ENCODE measurements at places on chromosomes 2 and 18.

DNA sequence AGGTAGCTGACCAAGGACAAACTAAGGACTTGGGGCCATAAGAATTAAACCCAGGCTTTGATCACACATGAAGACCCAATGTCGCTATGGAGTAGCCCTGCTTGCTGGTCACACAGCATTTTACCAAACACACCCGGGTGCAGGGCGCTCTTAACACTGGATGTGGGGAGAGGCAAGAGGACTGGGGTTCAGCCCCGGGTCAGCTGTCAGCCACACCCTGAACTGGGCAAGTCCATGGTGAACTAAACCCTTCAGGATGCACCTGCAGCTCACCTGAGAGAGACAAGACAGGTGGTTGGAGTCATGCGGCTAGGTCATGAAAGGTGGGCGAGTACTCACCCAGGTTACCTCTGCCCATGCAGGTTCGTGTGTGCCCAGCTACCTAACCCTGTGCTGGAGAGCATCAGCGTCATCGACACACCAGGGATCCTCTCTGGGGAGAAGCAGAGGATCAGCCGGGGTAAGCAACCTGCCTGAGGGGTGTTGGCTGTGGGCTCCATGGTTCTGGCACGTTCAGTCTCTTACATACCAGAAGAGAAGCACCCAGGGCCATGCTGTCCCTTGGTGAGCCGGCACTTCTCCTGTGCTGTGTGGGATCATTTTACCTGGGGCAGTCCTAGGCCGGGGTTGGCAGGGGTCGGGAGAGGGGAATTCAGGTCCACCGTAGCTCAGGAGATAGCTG, 15.2 kb downstream of the EHD3 start:
- no peak for DNase-seq

DNA sequence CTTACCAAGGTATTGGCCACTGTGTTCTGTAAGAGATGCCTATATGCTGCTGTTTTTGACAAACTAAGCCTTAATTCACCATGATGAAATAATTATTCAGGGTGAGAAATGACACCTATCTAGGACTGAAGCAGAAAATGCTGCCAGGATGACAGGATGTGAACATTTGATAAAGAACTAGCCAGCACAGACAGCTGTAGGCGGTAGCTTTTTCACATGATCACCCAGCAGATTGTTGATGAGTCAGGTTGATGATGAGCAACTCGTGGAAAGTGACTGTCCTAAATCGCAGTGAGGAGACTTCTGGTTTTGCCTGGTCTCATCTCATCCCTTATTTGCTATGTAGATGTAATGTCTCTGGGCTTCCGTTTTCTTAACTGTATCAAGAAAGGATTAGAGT, 144.1 kb downstream of the PRPF40A start:
- peak; percentile 99 for DNase-seq

DNA sequence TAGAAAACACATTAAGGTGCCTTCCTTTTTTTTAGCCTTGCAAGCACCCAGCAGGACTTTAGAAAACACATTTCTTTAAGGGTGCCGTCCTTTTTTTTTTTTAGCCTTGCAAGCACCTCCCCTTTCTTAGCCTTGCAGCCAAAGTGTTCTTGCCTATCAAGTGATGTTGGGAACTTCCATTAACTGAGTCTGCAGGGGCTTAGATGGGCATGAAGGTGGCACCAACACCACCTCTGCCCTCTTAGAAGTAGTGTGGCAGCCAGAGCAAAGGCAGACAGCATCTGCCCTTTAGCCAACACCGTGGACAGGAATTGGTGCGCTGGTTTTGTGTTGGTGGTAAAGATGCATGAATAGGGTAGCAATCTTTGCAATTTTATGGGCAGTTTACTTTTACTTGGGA, 211.6 kb upstream of the SP5 start:
- no peak for DNase-seq

DNA sequence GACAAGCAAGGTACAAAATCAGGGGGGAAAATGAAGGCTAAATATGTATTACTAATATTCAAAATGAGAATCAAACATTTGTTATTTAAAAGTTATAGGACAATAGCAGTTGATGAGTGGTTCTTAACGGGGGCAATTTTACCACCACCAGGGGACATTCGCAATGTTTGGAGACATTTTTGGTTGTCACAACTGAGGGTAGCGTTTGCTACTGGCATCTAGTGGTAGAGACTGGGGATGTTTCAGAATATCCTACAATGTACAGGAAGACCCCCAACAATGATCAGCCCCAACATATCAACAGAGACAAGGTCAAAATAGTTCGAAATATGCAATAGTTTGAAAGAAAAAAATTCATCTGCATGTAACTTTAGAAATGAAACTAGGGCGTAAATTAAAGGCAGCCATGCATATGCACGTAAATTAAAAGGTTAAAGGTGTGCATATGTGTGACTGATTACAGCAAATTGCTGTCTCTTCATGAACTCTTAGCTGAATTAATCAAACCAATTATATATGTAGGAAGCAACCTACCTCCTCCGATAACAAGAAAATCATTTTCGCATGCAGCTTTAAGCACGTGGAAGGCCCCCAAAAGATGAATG, 61.2 kb upstream of the CUL3 start:
- peak; percentile 13 for DNase-seq

- DNase-seq: no peak
Measured at GRCh38 chr18:68800075-68800474, 2.2 kb downstream of the CCDC102B start.

- DNase-seq: peak; percentile 10
Measured at GRCh38 chr2:106068451-106068850, 125.7 kb downstream of the UXS1 start.

GRCh38 chr2:46461709-46462171, 17.6 kb upstream of the TMEM247 start:
- peak; percentile 96 for DNase-seq

DNA sequence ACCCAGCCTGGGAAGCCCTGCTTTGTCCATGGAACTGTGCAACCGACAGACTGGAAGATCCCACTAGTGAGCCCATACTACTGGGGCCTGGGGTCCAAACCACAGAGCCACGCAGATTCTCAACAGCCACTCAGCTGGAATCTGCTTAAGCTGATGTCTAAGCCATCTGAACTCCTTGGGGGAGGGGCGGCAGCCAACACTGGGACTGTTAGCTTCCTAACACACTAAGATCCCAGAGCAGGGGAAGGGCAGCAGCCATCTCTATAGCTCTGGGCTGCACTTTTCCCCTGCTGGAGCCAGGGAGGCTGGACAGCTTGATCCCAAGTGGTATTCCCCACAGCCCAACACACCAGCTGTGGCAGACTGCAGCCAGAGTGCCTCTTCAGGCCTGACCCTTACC, 118.3 kb downstream of the RPRM start:
- no peak for DNase-seq

GRCh38 chr2:45918463-45919159, 267.1 kb downstream of the PRKCE start:
- DNase-seq: no peak

DNA sequence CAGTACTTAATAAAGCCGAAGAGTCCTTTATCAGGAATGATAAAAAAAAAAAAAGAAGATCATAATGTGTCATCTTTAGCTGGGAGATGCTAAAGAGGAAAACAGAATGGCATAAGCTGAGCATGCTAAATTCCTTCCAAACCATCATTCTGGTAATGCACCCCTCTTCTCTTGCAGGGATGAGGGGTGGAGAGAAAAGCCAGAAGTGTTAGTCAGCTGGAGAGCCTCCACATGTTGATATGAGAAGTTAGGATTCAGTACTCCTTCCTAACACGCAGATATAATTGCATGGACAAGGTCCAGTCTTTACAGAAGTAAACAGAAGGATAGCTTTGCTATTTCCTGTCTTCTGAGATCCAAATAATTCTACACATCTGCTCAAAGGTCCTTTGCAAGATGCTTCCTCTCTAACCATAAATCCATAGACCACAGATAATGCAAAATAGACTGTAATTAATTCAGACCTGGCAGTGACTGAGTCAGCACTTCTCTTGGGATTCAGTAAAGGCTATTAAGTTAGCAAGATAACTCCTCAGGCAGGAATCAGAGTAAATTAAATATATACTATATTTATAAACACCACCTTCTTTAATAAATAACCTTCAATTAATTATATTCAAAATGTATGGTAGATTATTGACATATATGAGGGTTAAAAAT, 930.0 kb upstream of the KLHL29 start:
- DNase-seq: no peak

- no peak for DNase-seq
Measured at GRCh38 chr2:112923237-112923966, 12.4 kb downstream of the IL37 start.

- DNase-seq: no peak
Measured at GRCh38 chr2:204796581-204796980, 251.3 kb downstream of the PARD3B start.

DNA sequence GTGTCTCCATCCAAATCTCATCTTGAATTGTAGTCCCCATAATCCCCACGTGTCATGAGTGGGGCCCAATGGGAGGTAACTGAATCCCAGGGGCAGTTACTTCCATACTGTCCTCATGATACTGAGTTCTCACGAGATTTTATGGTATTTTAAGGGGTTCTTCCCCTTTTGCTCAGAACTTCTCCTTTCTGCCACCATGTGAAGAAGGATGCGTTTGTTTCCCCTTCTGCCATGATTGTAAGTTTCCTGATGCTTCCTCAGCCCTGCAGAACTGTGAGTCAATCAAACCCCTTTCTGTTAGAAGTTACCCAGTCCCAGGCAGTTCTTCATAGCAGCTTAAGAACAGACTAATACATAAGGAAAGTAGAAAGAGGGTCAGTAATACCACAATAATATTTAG, 480.4 kb downstream of the KCNJ3 start:
- DNase-seq: no peak

- DNase-seq: no peak
Measured at GRCh38 chr2:118661179-118661578, 186.3 kb downstream of the EN1 start.

- DNase-seq: no peak
Measured at GRCh38 chr2:23350792-23351355, 34.1 kb upstream of the KLHL29 start.

GRCh38 chr2:191499874-191500565, 177.9 kb upstream of the NABP1 start:
- DNase-seq: no peak

DNA sequence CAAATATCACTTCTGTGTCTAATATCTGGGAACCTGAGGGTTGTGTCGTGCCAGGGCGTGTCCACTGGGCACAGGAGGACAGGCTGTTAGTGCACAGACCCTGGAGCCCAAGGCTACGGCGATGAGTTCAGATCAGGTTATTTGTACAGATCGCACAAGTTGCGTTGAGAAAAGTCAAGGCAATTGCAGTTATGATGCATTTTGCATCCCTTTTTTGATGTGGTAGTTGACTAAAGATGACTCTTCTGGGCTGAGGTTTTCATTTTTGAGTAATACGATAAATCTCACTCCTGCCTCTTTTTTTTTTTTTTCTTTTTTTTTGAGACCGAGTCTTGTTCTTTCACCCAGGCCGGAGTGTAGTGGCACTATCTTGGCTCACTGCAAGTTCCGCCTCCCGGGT, 7.2 kb downstream of the RBFA start:
- no peak for DNase-seq

GRCh38 chr2:32496662-32497061, 131.2 kb upstream of the TTC27 start:
- peak; percentile 93 for DNase-seq

GRCh38 chr2:201262718-201263117, 2.4 kb downstream of the CASP8 start:
- no peak for DNase-seq

DNA sequence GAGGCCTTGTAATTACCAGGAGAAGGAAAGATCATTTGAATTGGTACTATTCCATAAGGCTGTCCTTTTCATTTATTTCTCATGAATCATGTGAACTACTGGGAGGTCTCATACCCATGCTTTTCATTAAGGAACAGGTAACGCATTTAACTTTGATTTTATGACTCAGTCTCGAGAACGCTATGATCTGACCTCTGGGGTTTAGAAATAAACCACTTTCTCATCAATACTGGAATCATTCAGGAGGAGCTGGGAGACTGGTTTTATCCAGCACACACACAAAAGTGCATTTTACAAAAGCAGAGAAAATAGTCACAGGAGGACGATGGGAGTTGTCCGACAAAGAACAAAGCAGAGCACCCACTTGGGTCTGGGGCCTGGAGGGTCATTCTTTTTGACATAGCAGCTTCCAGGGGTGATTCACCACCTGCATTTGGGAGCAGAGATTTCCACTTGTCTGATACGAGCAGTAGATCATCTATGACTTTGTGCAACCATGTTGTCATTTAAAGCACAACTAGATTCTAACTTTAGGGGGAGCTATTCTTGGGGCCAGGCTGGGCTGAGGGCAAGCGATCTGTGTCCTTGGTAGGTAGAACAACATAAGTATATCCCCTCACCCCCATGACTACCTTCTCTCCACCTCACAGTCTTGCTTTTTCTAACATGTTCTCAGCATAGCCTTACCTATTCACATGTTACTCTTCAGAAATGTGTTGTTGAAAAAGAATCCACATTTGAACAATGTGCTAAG, 95.9 kb upstream of the SCG2 start:
- no peak for DNase-seq

- no peak for DNase-seq
Measured at GRCh38 chr2:66555501-66556324, 120.8 kb downstream of the MEIS1 start.

GRCh38 chr2:172278667-172279066, 148.7 kb upstream of the ITGA6 start:
- DNase-seq: peak; percentile 25

- no peak for DNase-seq
Measured at GRCh38 chr2:85400541-85401463, 9.4 kb downstream of the CAPG start.

GRCh38 chr18:63936932-63937393, 12.1 kb upstream of the HMSD start:
- no peak for DNase-seq

GRCh38 chr2:46200861-46201605, 96.2 kb upstream of the EPAS1 start:
- DNase-seq: no peak

GRCh38 chr2:167869200-167869599, 378.2 kb downstream of the STK39 start:
- DNase-seq: no peak

DNA sequence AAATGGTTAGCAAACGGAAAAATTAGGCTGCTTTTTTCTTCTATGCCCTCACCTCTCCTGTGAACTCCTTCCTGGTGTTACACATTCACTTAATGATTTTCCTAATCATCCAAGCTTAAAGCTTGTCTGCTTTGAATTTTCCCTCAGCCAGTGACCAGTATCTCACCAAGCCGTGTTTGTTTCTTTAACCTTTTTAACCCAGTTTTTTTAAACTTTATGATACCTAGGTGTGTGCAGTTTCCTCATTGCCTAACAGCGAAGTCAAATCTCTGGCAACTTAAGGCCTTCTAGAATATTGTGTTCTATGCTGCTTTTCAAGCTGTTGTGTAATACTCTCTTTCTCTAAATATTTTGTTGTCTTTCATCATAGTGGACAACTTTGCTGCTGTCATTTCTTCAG, 113.0 kb downstream of the PIK3C3 start:
- DNase-seq: no peak

GRCh38 chr18:61333746-61334490, 688 bp downstream of the CDH20 start:
- no peak for DNase-seq

- DNase-seq: no peak
Measured at GRCh38 chr18:12774982-12775381, 72.1 kb downstream of the PSMG2 start.

GRCh38 chr2:128651000-128651399, 332.3 kb upstream of the HS6ST1 start:
- DNase-seq: no peak
